Activated CD4-positive, alpha-beta memory T cell treated with anti-CD3 and anti-CD28 coated beads for 36 hours (primary cell): ENCODE measurements at places on chromosomes 7 and 10. TPM values are rescaled to one million over a fixed set of nuclear protein-coding genes. Genes with fewer than 3 reads are reported as not detected.

GRCh38 chr10:11245510-11245909 is 227.8 kb downstream of the CELF2 start:
- peaks cover 50% of the 10 kb centered on the region for H3K4me1 ChIP-seq
- DNase-seq, result peak; percentile 37
- H3K36me3 ChIP-seq, result peaks cover 30% of the 10 kb centered on the region
- H3K27me3 ChIP-seq, result no peaks in the 10 kb centered on the region

The AEBP1 gene
- total RNA-seq, result 6.6 TPM

The TM9SF3 gene
- 75.6 TPM for total RNA-seq

GRCh38 chr10:35487336-35488034 is 117.7 kb upstream of the GJD4 start:
- DNase-seq, result no peak
- no peak overlapping the region for H3K27ac ChIP-seq
- no peaks in the 10 kb centered on the region for H3K27me3 ChIP-seq

GRCh38 chr7:32476816-32477648 is 13.1 kb downstream of the LSM5 start:
- H3K4me1 ChIP-seq, result no peaks in the 10 kb centered on the region
- H3K36me3 ChIP-seq, result no peaks in the 10 kb centered on the region
- no peak overlapping the region for H3K4me3 ChIP-seq
- H3K27me3 ChIP-seq, result peaks cover 2% of the 10 kb centered on the region
- no peak for DNase-seq

DNA sequence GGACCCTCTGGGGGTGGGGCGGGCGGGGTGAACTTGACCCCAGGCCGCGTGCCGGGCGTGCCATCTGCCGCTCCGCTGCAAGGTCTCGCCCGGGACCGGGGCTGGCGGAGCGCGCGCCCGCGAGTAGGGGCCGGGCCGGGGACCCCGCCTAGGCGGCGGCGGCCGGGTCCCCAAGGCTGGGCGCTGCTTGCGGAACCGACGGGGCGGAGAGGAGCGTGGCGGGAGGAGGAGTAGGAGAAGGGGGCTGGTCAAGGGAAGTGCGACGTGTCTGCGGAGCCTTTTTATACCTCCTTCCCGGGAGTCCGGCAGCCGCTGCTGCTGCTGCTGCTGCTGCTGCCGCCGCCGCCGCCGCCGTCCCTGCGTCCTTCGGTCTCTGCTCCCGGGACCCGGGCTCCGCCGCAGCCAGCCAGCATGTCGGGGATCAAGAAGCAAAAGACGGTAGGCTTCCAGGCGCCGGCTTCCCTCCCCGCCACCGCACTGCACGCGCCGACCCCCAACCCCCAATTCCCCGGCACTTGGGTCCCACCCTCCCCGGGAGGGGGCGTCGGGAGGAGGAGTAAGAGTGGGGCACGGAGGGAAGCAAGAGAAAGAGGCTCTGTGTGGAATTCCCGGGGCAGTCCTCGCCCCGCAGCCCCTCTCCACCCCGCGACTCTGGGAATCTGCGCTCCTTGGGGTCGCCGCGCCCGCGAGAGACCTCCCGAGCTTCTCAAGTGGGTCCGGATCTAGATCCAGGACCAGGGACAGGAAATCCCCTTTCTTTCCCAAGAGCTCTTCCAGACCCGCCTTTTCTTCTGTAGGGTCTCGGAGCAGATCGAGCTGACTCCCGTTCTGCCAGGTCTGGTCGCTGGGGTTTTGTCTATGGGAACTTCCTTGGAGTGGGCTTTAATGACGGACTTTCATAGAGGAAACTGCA is at the start of gene PAPSS2:
Gene PAPSS2, plus strand, starts transcription at position 308 of the 913 bp plus-strand sequence. Its CDS starts 104 bp downstream, at position 412.
- peak; percentile 34 for DNase-seq
- H3K27me3 ChIP-seq, result peaks cover 53% of the 10 kb centered on the region
- H3K4me3 ChIP-seq, result peak within 1 kb of the TSS; percentile 66

- H3K36me3 ChIP-seq, result no peaks in the 10 kb centered on the region
- no peaks in the 10 kb centered on the region for H3K4me1 ChIP-seq
- H3K27ac ChIP-seq, result no peak overlapping the region
Observed at GRCh38 chr10:1413823-1414222, 323.5 kb downstream of the ADARB2 start.

The LBX1 gene
- not detected for total RNA-seq

The PRKG1 gene
- total RNA-seq, result not detected

The GJC3 gene
- 0.45 TPM for total RNA-seq

The AGK gene
- 57.2 TPM for total RNA-seq

GRCh38 chr7:67377939-67378862 is 381.6 kb downstream of the TYW1 start:
- no peaks in the 10 kb centered on the region for H3K4me1 ChIP-seq
- H3K27ac ChIP-seq, result no peak overlapping the region
- DNase-seq, result peak; percentile 67
- H3K27me3 ChIP-seq, result peaks cover 4% of the 10 kb centered on the region

- H3K27me3 ChIP-seq, result peaks cover 5% of the 10 kb centered on the region
- no peaks in the 10 kb centered on the region for H3K36me3 ChIP-seq
- no peak overlapping the region for H3K27ac ChIP-seq
- H3K4me1 ChIP-seq, result no peaks in the 10 kb centered on the region
- no peak overlapping the region for H3K4me3 ChIP-seq
Observed at GRCh38 chr10:68135362-68135761, 26.1 kb downstream of the MYPN start.
